Islet precursor cell (in vitro differentiated cells): ENCODE measurements at places on chromosomes 1 and 21.

DNA sequence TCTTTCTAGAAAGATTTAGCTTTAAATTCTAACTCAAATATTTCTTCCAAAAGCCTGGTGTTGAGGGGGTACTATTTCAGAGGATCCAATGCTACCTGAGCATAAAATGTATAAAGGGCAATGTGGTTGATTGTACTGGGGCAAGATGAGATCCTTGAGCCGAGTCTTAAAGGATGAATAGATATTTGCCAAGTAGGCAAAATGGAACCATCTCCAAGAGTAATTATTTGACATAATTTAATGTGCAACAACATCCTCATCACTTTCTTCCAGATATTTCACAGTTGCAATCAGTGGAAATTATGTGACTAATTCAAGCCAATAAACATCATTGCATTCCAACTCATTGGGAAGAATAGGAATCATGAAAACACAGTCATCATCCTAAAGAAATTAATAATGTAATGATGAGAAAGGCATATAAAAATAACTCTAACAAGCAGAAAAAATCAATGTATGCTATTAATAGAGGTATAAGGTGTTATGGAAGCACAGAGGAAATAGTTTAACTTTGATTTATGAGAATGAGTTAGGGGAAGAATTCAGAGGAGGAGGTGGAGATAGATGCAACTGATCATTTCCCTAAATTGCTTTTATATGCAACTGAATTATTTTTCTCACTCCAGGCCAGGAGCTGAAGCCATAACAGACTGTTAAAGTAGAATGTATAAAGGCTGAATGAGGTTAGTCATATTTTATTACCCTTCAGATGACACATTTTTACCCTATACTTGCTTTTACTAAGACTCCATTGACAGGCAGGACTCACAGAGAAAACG is 30.0 kb upstream of the RGS4 start:
- DNase-seq = no peak

GRCh38 chr1:113391649-113392271 is 1.4 kb downstream of the MAGI3 start:
- peak; percentile 59 for DNase-seq

GRCh38 chr1:26828411-26828991 is 2.0 kb downstream of the ZDHHC18 start:
- DNase-seq = no peak

DNA sequence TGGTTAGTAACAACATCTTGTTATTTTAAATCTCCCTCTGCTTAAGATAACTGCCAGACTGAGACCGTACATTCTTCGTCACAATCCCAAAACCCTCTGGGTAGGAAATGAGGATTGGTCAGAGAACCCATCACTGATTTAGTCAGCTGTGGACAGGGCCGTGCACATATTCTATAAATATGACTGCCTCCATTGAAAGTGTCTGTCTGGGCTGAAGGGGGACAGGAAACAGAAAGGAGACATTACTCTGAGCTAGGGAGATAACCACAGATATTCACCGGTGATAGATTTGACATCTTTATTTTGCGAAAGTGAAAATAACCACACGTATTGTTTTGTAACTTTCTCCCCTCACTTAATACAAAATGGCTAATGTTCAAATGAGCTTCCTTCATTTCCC is 36.9 kb upstream of the ST6GALNAC5 start:
- DNase-seq = no peak
